Cerebellar nuclear complex (tissue), 1 donor: ENCODE measurements at places on chromosomes 3 and 15.

DNA sequence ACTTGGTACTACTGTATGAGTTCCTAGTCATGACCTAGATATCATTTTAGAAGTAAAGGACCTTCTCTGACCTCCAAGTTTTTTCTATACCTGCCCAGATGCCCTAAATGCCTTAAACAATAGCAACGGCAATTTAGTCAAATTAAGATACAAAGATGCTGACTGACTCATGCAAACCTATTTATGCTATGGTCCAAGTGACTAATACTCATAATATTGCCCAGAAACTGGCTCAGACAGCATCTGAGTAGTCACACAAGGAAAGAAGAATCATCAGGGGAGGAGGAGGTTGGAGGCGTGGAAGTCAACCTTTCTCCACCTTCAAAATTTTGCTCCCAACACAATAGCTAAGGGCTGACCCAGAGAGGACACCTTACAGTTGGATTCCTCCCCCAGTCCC, 6.8 kb downstream of the FYCO1 start:
- DNase-seq, result no peak

DNA sequence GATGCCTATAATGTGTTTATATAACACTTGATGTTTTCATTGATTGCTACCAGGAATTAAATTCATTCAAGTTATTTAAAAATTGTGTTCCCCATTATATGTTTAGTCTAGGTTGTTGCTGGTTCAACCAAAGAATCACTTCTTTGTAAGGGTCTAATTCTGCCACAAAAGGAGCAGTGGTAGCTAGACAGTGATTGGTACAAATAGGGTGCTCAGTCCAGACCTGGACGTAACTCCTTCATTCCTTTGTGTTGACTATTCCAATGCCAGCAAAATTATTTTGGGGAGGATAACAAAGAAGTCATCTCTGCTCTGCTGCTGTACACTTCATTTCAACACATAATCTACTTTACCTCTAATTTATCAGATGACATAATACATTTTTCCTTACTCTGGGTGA, 1.2 kb downstream of the CHMP2B start:
- no peak for DNase-seq

GRCh38 chr3:49903451-49904424, at the start of gene MST1R:
Gene MST1R (minus strand): TSS chr3:49903873. CDS start chr3:49903609, 264 bp downstream.
- DNase-seq, result no peak

DNA sequence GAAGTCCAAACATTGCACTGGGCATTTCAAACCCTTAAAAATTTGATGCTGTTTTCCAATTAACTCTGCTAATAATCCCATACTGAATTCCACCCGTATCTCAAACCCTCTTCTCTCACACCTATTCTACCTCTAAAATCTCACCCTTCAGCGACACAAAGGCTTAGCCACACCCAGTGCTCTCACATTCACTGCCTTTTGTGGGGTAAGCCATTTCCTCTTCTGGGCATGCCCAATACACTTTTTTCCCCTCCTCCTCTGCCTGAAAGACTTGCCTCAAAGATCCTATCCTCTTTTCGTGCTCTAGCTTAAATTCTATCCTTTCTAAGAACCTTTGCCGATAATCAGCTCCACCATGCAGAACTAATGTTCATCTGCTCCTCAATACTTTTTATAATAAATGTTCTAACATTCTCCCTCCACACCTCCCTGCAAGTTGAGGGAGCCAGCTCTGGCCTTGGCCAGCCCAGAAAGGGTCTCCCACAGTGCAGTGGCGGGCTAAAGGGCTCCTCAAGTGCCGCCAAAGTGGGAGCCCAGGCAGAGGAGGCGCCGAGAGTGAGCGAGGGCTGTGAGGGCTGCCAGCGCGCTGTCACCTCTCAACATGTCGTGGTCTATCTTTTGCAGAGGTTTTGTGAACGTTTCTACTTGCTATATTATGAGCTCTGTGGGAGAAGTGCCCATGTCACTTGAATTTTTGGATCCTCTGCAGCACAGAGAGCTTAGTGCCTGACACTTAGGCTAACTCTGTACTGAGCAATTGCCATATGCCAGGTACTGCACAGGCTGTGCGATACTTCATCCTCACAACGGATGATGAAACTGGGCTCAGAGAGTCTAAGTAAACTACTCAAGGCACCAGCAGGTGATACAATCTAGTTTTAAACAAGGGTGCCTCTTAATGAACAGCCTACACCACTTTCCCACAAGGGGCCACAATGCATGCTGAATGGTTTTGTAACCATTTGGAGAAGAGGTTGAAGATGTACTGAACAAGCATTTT, 53.6 kb upstream of the BCL6 start:
- DNase-seq, result no peak

DNA sequence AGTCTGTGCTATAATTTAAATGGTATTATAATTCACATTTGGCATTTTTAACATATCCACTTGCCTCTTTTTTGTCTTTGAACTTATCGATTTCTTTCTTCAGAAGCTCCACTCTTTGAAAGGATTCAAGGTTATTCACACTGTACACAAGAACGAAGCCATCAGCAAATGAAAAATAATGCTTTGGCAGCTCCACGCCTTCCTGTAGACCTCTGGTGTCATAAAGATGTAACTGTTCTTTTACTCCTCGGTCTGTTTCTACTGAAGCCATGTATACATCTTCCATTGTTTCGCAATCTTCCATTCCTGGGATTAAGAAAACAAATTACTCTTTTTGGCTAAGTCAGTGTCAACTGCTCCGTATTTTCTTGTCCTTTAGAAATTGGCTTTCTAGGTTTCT, 16.0 kb downstream of the NKIRAS1 start:
- DNase-seq, result no peak

GRCh38 chr15:61041886-61042285, 187.2 kb downstream of the RORA start:
- DNase-seq, result no peak

GRCh38 chr3:61268644-61269043, 17.4 kb upstream of the FHIT start:
- no peak for DNase-seq
